ENCODE measurements at places on chromosomes 5 and 9.

DNA sequence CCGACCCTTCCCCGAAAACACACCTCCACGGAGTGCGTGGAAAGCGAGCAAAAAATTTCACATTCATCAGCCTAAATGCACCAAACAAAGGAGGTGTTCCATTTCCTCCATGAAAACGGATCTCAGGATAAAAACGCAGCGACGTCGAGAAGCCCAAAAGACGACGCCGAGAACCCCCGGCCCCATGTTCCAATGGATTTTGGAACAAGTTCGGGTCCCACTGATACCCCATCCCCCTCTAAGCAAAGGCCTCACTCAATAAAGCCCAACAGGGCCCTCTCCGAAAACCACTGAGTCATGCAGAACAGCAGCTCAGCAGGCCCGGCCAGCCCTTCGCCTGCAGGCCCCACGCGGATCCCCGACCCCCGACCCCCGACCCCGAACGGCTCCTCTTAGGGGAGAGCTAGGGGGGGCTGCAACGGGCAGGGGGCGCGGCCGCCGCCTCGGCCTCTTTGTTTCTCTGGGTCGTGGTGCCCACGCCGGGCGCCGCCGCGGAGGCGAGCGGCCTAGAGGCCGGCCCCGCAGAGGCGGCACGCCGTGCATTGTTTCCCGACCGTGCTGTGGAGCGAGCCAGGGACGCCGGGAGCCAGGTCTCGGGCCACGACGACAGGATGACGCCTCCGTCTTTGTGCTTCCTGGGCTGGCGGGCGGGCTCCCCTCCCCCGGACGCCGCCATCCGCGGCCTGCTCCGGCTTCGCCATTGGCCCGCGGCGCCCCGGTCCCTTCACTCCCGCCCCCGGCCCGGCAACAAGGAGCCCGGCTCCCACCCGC, 915 bp downstream of the ZFAND5 start:
- peak; percentile 63 for DNase-seq

DNA sequence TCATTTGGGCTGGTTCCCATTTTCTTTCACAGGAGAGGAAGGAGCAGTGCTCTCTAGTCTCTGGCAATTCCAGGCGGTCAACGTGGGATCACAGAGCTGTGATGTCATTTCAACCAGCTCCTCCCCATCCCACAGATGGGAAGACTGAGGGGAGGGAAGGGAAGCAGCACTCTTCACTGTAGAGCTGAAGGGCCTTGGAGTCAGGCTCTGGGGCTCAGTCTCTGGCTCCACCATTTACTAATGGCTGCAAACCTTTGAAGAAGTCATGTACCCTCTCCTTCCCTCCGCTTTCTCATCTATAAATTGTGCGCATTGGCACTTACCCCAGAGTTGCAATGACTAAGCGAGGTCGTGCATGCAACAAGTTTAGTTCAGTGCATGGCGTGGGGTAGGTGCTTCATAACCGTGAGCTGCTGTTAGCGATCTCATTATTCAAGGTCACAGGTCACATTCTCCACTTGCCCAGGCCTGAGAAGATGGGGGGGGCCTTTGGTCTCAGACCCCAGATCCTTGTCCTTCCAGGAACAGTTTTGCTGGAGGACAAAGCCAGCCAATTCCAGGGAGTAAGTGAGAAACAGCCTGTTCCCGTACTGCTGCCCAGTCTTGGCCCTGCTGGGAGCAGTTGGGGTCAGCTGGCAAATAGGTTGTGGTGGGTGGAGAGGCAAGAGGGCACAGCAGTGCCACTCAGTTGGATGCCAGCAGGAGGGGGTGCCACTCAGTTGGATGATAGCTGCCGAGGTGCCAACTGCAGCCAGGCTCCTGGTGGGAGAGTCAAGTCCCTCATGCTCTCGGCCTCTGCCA, 136.7 kb downstream of the RGS3 start:
- no peak for DNase-seq

DNA sequence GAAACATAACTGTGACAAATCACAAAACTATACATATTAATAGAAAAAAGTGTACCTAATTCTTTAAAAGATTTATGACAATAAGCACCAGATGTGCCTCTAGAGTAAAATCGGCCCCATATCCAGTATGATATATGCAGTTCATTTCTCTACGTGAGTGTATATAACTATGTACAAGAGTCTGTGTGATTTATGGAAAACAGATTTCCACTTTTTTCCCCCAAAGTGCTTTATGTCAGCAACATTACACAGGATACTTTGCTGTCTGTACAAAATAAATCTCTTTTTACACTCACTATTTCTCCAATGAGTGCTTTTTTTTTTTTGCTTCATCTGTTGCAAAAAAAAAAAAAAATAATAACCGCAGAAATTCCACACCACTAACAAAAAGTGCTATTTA, 298.8 kb upstream of the RFX3 start:
- DNase-seq, result no peak

DNA sequence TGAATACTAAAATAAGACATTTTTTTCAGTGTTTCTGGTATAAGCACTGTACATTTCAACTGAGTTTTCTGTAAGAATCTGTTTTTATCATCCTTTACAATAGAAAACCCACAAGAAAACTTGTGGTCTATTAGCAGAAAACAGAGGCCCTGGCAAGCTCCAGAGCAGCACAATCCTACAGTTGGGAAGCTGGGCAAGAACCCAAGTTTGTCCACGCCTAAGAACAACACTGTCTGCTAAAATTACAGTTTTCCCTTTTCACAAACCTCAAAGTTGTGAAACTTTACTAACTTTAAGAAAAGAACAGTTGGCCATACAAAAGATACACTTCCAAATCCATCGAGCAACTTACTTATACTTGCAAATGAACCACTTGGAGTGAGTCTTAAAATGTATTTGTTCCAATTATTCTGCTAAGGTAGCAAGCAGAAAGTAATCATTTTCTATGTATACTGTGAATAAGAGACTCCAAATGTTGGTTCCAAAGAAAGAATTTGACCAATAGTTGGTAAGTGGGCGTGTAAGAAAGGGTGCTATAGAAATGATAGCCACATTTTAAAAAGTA, 982.0 kb upstream of the ARRDC3 start:
- DNase-seq, result no peak

All from pons (tissue), 1 donor.